ENCODE measurements at places on chromosomes 13 and 19.

- no peak for DNase-seq
These were observed 21.2 kb downstream of the INSR start for GRCh38 chr19:7272856-7273578.

DNA sequence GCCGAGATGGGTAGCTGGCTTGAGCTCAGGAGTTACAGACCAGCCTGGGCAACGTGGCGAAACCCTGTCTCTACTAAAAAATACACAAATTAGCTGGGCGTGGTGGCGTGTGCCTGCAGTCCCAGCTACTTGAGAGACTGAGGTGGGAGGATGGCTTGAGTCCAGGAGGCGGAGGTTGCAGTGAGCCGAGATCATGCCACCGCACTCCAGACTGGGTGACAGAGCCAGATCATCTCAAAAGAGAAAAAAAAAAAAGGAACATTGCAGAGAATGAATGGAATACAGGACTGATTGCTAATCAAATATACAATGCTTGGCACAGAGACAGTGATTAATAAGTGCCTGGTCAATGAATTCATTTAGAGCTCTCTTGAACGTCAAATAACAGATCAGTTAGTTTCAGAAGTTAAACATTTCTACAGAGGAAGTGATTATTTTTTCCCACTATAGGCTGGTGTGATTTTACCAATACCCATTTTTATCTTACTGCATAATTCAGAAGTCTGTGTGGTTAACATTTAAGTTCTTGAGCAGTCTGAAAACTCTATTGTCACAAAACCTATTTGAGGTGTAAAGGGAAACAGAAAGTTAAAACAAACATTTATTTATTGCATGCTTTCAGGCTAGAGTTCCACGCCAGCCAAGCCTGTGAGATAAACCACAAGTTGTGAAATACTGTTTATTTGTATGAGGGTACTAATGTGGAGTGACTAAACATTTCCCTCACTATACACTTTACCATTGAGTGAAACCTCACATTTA, 7.7 kb upstream of the TBC1D4 start:
- no peak for DNase-seq

DNA sequence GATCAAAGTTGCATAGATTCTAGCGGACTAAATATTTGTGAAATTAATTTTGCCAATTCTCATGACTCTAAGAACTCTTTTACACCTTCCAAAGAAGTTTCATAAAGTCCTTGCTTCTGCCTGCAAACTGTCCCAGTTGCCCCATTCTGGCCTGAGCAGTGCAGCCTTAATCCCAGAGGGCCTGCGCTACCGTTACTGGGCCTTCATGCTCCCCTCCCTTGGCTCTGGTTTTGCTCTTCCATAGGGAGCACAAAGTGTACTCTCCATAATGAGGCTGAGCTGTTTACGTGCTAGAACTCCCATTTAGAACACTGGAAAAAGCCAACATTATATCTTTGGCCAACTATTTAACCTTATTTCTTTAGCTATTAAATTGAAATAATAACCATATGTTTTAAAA, 2.1 kb downstream of the MTIF3 start:
- DNase-seq: no peak

DNA sequence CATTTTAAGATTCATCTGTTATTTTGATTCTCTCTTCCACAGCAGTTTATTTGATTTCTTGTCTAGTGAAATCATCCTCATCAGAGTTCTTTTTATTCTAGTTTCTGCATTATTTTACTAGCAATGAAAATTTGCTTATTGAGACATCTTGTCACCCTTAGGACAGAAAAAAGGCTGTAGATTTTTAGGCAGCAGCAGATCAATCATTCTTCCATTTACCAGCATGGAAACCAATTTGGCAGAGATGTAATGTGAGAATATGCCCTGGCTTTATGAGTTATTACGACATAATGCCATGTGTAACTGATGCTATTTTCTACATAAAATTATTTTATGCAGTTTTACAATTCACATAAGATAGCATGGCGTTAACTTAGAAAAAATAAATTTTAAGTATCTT, 688.6 kb upstream of the SLC10A2 start:
- no peak for DNase-seq

GRCh38 chr13:23847497-23847896, 41.7 kb downstream of the MIPEP start:
- no peak for DNase-seq

GRCh38 chr13:90896002-90896401, 451.5 kb upstream of the MIR17HG start:
- no peak for DNase-seq
